ENCODE measurements at places on chromosomes 2 and 18.
A peak's percentile ranks its signal among the peaks of the same experiment; 100 is the strongest.

GRCh38 chr18:51251625-51252024, 54.1 kb upstream of the MEX3C start:
- DNase-seq, result no peak

- no peak for DNase-seq
These were observed 14.1 kb downstream of the DCTN1 start for GRCh38 chr2:74366036-74366435.

- DNase-seq, result no peak
These were observed 25.4 kb upstream of the DTNB start for GRCh38 chr2:25698752-25699151.

GRCh38 chr18:9704233-9705118, 3.6 kb upstream of the RAB31 start:
- no peak for DNase-seq

GRCh38 chr2:218010984-218011652, 8.3 kb upstream of the TNS1 start:
- no peak for DNase-seq

GRCh38 chr2:140584471-140584870, 1546.3 kb downstream of the LRP1B start:
- DNase-seq, result no peak

GRCh38 chr2:208031608-208032019, 6.3 kb upstream of the PLEKHM3 start:
- no peak for DNase-seq

DNA sequence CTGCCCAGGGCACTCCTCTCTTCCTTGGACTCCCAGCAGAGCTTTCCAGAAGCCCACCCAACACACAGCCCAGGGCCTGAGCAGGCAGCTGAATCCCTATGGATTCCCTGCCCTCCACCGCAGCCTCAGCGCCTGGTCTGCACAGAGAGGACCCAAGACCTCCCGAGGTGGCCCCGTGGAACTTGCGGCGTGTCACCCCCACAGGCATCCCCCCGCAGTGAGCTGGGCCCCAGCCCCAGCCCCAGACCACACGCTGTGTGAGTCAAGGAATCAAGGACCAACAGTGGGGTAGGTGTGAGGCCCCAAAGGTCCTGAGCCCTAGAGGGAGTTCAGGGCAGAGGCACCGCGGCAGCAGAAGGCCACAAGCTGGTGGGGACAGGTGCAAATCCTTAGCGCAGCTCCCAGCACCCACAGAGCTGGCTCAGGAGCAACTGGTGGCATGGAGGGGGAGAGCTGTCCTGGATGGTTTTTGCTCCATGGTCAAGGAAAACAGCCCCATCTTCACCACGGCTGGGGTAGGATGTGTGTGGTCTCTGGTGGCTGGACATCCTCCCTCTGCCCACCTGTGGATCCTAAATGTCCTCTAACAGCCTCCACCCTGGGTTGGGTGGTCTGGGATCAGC, 8.5 kb downstream of the HS6ST1 start:
- DNase-seq, result peak; percentile 50

DNA sequence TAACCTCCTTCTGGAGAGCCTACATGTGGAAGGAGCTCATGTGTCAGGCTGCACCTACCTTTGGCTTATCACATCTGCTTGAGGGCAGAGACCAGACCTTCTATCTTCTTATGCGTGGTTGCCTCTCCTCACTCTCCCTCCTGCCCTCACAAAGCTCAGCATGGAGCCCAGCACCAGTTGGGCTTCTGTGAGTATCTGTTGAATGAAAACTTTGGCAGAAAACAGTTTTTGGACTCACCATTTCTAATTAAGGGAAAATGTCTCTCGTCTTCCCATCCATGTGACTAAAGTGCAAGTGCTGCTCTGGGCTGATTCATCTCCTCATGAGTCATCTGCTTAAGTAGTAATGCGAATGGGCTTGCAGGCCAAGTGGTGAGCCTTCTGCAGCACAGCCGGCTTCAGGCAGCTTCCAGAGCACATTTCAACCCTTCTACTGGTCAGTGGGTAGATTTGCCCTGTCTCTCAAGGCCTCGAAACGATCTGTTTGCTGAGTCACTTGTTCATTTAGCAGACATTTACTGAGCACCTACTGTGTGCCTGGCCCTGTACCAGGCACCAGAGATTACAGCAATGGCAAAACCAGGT, 102.6 kb downstream of the VSNL1 start:
- DNase-seq, result no peak

DNA sequence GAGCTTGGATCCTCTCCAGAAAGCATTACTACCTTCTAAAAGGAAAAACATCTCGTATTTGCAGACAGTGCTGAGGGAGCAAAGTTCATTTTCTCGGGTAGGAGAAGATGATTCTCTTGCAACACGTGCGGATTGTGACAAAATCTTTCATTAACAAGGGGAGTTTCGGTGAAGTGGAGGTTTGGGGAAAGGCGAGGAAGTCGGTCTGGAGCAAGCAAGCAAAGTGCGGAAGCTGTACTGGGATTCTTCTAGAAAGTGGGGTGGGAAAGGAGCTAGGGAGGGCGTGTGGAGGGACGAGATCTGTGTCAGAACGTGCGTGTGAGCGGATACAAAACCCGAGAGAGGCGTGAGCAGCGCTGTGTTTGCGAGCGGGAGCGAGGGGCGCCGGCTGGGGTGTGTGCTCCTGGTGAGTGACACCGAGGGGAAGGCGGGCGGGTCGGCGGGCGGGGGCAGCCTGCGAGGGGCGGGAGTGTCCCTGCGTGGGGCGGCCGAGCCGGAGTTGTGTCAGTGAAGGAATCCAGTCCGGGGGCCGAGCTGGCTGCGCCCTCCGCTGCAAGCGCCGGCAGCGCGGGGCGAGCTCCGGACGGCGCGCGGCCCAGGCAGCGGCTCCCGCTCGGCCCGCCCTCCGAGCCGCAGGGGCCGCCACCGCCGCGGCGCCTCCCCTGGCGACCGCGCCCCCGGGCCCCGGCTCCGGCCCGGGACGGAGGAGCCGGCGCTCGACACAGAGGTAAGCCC, at the start of gene SPATS2L:
TSS of gene SPATS2L (plus strand) at position 498 of the 735 bp plus-strand sequence. CDS start 82,552 bp downstream, outside the sequence.
- peak; percentile 69 for DNase-seq

- no peak for DNase-seq
These were observed 38.6 kb upstream of the TTN start for GRCh38 chr2:178845566-178846457.

GRCh38 chr18:55386545-55386944, 201.4 kb downstream of the TCF4 start:
- DNase-seq, result no peak

Data from upper lobe of left lung (tissue), 6 donors.